Left lung (tissue), 14 donors: ENCODE measurements at places on chromosomes 12 and 14. TPM values are rescaled to one million over a fixed set of nuclear protein-coding genes. Genes with fewer than 3 reads are reported as not detected.
A peak's percentile ranks its signal among the peaks of the same experiment; 100 is the strongest.

CERS5 gene
- polyA plus RNA-seq, result 54.9 TPM

GRCh38 chr14:77253333-77254190 is 17.4 kb downstream of the NGB start:
- H3K27me3 ChIP-seq, result no peaks in the 10 kb centered on the region
- no peaks in the 10 kb centered on the region for H3K36me3 ChIP-seq
- no peaks in the 10 kb centered on the region for H3K4me1 ChIP-seq
- no peak overlapping the region for H3K27ac ChIP-seq

DNA sequence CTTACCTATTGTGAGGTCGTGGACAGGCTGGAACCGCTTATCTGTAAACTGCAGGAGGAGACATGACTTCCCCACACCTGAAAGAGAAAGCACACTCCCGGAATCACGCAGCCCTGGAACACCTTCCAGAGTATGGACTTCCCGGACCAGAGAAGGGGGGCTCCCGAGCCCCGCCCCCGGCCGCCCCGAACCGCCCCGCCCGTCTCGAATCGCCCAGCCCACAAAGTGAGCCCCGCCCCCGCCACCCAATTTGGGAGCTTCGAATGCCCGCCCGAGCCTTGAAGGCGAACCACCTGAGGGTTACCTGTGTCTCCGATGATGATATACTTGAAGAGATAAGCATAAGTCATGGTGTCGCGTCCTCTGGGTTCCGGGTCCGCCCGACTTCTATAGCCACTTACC is 235 bp downstream of the RAB2B start:
- H3K27me3 ChIP-seq, result no peaks in the 10 kb centered on the region
- H3K27ac ChIP-seq, result peak overlapping the region; percentile 78
- peak overlapping the region; percentile 85 for H3K4me3 ChIP-seq

GRCh38 chr12:119710965-119711551 is 43.1 kb downstream of the PRKAB1 start:
- peak overlapping the region; percentile 74 for H3K27ac ChIP-seq
- peaks cover 11% of the 10 kb centered on the region for H3K4me1 ChIP-seq
- H3K27me3 ChIP-seq, result no peaks in the 10 kb centered on the region
- DNase-seq, result peak; percentile 75
- peaks cover 26% of the 10 kb centered on the region for H3K36me3 ChIP-seq

NANOG gene
- polyA plus RNA-seq, result 0.18 TPM

DNA sequence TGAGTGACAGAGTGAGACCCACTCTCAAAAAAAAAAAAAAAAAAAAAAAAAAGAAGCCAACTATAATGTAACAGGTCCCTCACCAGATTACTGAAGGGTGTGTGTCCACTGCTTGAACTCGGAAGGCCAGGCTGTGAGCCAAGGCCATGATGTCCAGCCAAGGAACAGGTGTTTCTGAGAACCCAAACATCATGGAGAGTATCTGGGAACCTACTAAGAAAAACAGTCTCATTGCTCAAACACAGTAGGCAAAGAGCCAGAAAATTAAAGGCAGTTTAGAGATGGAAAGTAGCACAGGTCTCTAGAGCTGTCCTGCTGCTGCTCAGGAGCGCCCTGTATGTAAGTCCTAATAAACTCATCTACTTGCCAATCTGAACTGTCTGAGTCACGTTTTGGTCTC is 12.5 kb upstream of the MAP4K5 start:
- H3K4me1 ChIP-seq, result peaks cover 4% of the 10 kb centered on the region
- DNase-seq, result no peak
- no peak overlapping the region for H3K27ac ChIP-seq

- H3K4me1 ChIP-seq, result no peaks in the 10 kb centered on the region
- no peak for DNase-seq
- no peak overlapping the region for H3K4me3 ChIP-seq
These were observed 472.6 kb downstream of the SNAPC1 start for GRCh38 chr14:62234849-62235248.

GRCh38 chr12:120261951-120262851 is 3.3 kb downstream of the PXN start:
- peak overlapping the region; percentile 91 for H3K27ac ChIP-seq
- no peaks in the 10 kb centered on the region for H3K27me3 ChIP-seq
- peaks cover 88% of the 10 kb centered on the region for H3K4me1 ChIP-seq
- peak overlapping the region; percentile 80 for H3K4me3 ChIP-seq
- no peaks in the 10 kb centered on the region for H3K36me3 ChIP-seq

- no peaks in the 10 kb centered on the region for H3K4me1 ChIP-seq
- H3K4me3 ChIP-seq, result no peak overlapping the region
- DNase-seq, result no peak
- H3K36me3 ChIP-seq, result no peaks in the 10 kb centered on the region
These were observed 16.5 kb upstream of the HNF1A start for GRCh38 chr12:120961604-120962531.

DNA sequence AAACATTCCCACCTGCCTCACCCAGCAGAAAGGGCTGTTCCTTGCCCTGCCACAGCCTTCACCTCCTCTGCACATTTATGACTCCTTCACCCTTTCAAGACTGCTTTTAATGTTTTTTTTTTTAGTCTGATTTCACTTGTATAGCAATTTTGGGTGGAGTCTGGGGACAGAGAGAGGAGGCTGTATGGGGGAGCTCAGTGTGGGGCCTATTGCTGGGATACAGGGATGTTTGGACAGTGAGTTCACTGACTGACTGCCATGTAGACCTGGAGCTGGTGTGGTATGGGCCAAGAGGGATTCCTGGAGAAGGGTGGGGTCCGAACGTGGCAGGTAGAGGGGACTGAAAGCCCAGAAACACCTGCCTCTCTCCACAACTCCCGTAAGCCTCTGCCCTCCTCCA is 1.9 kb upstream of the KRT85 start:
- peaks cover 23% of the 10 kb centered on the region for H3K27me3 ChIP-seq

GRCh38 chr14:105883066-105884005 is 357.0 kb downstream of the TMEM121 start:
- no peaks in the 10 kb centered on the region for H3K36me3 ChIP-seq
- no peaks in the 10 kb centered on the region for H3K4me1 ChIP-seq
- H3K27me3 ChIP-seq, result no peaks in the 10 kb centered on the region
- H3K27ac ChIP-seq, result no peak overlapping the region
- DNase-seq, result peak; percentile 22
- no peak overlapping the region for H3K4me3 ChIP-seq

GRCh38 chr14:46054526-46054925 is 597.1 kb downstream of the RPL10L start:
- DNase-seq, result no peak
- H3K27me3 ChIP-seq, result no peaks in the 10 kb centered on the region
- no peaks in the 10 kb centered on the region for H3K4me1 ChIP-seq
- no peaks in the 10 kb centered on the region for H3K36me3 ChIP-seq

RNASE3 gene
- 1.9 TPM for polyA plus RNA-seq

DNA sequence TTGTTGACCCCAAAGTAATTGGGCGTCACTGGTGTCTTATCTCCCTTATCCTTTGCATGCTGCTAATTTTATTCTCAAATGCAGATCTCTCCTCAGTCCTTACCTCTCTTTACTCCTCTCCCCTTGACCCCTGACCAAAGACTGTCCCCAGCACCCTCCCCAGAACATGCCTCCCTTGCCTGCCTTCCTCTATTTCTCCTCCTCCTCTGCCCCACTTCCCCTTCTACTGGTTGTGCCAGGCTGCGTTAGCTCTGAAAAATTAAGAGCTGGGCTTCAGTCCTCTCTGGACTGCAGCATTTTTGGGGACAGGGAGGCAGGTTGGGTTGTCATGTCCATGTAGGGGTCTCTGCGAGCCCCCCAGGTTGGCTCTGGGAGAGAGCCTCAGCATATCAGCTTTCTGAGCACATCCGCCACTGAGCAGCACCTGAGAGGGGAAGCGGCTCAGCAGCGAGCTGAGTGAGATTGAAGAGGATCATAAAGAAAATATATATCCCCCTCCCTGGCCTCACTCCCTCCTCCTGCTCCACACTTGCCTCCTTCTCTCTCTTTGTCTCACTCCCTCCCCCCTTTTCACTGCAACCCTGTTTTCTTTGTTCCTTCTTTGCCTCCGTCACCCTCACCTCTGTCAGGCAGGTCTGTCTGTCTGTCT is 6.4 kb upstream of the CISTR start:
- H3K4me1 ChIP-seq, result peaks cover 14% of the 10 kb centered on the region
- no peaks in the 10 kb centered on the region for H3K36me3 ChIP-seq
- no peak overlapping the region for H3K4me3 ChIP-seq
- no peak overlapping the region for H3K27ac ChIP-seq
- no peak for DNase-seq

WNT1 gene
- not detected for polyA plus RNA-seq

- no peaks in the 10 kb centered on the region for H3K4me1 ChIP-seq
These were observed 23.0 kb downstream of the JAG2 start for GRCh38 chr14:105145381-105146180.

NR1H4 gene
- 0.36 TPM for polyA plus RNA-seq

- DNase-seq, result no peak
- H3K36me3 ChIP-seq, result no peaks in the 10 kb centered on the region
- no peaks in the 10 kb centered on the region for H3K27me3 ChIP-seq
- no peaks in the 10 kb centered on the region for H3K4me1 ChIP-seq
- H3K27ac ChIP-seq, result no peak overlapping the region
These were observed 71.7 kb downstream of the KCNC2 start for GRCh38 chr12:75137896-75138295.

GRCh38 chr14:95939335-95939734 is 62.7 kb downstream of the TUNAR start:
- no peaks in the 10 kb centered on the region for H3K36me3 ChIP-seq
- H3K4me1 ChIP-seq, result no peaks in the 10 kb centered on the region
- no peak for DNase-seq
- H3K4me3 ChIP-seq, result no peak overlapping the region

PROX2 gene
- polyA plus RNA-seq, result 3.2 TPM

DNA sequence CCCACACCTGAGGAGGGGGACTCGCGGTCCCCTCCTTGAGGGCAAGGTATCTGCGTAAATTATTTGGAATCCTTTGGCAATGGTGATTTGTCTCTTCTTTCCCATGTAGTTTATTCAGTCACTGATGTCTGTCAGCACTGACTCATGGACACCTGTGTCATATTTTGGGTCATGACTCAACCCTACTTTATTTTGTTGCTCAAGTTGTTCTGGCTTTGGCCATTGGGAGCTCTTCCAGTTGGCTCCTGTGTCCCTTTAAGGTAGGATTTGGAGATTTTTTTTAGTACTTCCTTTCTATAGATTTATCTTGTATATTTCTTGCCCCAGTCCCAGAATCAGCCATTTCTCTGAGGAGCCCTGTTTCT is 47.4 kb upstream of the C14orf180 start:
- no peak for DNase-seq
- no peak overlapping the region for H3K4me3 ChIP-seq
- H3K27me3 ChIP-seq, result no peaks in the 10 kb centered on the region
- no peak overlapping the region for H3K27ac ChIP-seq

- H3K4me3 ChIP-seq, result no peak overlapping the region
- no peak for DNase-seq
- H3K4me1 ChIP-seq, result peaks cover 52% of the 10 kb centered on the region
- H3K27ac ChIP-seq, result peak overlapping the region; percentile 60
These were observed 22.8 kb downstream of the TPCN1 start for GRCh38 chr12:113244047-113244460.

DNA sequence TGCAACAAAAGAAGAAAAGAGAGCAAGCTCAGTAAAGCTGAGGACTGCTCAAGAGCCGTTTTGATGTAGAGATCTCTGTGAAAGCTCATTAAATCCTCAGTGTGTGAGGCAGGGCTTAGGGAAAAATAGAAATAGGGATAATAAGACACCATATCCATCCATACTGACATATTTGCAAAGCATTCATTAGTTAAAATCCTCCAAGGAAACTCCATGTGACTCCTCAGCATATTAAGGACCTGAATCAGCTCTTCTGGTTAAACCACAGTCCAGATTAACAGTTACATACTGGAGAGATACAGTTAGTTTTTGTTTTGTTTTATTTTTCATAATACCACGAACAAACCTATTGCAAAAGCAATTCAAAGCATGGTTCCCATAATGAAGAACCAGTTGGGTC is 288.2 kb downstream of the PAWR start:
- no peaks in the 10 kb centered on the region for H3K4me1 ChIP-seq
- H3K36me3 ChIP-seq, result no peaks in the 10 kb centered on the region
- no peak for DNase-seq
- H3K27me3 ChIP-seq, result no peaks in the 10 kb centered on the region
- no peak overlapping the region for H3K27ac ChIP-seq
- no peak overlapping the region for H3K4me3 ChIP-seq

DNA sequence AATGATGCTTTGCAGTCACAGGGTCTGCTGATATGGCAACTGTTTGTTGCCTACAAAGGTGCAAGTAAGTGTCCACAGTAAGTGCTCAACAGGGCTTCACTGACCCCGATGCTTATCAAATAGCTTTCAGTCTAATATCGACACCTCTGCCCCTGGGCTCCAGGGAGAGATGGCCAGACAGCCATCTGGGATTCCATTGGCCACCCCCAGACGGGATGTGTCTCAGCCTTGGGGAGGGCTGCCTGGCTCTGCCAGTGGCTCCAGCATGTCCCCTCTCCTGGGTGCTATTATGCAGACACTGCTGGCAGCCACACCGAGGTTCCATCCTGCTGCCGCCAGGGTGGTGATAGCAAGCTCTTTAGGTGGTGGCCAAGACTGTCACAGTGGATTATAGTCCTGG is 57.4 kb downstream of the DGLUCY start:
- no peak for DNase-seq
- no peaks in the 10 kb centered on the region for H3K4me1 ChIP-seq
- H3K4me3 ChIP-seq, result no peak overlapping the region
- peaks cover 89% of the 10 kb centered on the region for H3K36me3 ChIP-seq

KRT3 gene
- not detected for polyA plus RNA-seq

DNA sequence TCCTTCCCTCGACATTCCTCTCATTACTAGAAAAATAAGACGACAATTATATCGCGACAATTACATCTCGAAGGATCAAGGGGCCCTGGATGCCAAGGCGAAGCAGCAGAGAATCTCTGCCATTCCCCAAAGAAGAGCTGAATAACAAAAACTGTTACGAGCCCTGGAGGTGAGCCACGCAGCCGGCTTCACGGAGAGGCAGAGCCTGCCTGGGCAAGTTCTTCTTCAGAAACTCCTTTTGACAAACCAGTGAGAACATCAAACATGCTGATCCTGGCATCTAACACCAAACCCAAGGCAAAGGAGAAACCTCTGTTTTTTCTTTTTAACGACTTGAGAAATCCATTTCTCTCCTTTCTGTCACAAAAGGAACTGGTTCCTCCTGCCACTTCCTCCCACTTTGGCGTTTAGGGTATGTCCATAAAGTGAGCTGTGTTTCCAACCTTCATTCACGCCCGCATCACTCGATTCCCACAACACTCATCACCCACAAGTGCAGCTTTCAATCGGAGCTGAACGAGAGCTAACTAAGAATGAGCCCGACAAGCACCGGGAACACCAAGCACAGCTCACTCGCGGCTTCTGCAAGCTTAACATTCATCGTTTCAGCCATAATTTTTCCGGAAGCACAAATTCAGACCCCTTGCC is 21.5 kb downstream of the CCDC88C start:
- no peaks in the 10 kb centered on the region for H3K27me3 ChIP-seq
- H3K4me1 ChIP-seq, result peaks cover 89% of the 10 kb centered on the region
- H3K4me3 ChIP-seq, result no peak overlapping the region
- H3K27ac ChIP-seq, result no peak overlapping the region
- DNase-seq, result no peak

DNA sequence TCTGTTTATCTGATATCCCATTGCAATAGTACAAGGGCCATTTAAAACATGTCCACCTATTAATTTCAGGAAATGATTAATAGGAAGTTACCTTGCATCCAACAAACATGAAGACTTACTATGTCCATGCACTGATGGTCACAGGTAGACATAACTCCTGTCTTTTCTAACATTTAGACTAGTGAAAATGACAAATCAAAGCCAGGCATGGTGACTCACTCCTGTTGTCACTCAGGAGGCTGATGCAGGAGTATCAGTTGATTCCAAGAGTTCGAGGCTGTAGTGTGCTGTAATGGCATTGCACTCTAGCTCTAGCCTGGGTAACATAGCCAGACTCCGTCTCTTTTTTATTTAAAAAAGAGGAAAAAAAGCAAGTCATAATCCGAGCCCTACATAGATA is 14.8 kb downstream of the HSP90B1 start:
- H3K4me1 ChIP-seq, result no peaks in the 10 kb centered on the region
- no peak for DNase-seq
- H3K27ac ChIP-seq, result no peak overlapping the region
